Tibial artery (tissue), 4 donors: ENCODE measurements at places on chromosomes 3 and 15.
A peak's percentile ranks its signal among the peaks of the same experiment; 100 is the strongest.

- H3K27ac ChIP-seq: no peak overlapping the region
- DNase-seq: no peak
Measured at GRCh38 chr3:103499132-103499900, 1064.5 kb downstream of the ZPLD1 start.

GRCh38 chr3:57743496-57743895 is 12.6 kb upstream of the SLMAP start:
- DNase-seq: no peak
- no peaks in the 10 kb centered on the region for H3K4me1 ChIP-seq
- no peaks in the 10 kb centered on the region for H3K27me3 ChIP-seq
- no peak overlapping the region for H3K27ac ChIP-seq
- no peak overlapping the region for H3K4me3 ChIP-seq

DNA sequence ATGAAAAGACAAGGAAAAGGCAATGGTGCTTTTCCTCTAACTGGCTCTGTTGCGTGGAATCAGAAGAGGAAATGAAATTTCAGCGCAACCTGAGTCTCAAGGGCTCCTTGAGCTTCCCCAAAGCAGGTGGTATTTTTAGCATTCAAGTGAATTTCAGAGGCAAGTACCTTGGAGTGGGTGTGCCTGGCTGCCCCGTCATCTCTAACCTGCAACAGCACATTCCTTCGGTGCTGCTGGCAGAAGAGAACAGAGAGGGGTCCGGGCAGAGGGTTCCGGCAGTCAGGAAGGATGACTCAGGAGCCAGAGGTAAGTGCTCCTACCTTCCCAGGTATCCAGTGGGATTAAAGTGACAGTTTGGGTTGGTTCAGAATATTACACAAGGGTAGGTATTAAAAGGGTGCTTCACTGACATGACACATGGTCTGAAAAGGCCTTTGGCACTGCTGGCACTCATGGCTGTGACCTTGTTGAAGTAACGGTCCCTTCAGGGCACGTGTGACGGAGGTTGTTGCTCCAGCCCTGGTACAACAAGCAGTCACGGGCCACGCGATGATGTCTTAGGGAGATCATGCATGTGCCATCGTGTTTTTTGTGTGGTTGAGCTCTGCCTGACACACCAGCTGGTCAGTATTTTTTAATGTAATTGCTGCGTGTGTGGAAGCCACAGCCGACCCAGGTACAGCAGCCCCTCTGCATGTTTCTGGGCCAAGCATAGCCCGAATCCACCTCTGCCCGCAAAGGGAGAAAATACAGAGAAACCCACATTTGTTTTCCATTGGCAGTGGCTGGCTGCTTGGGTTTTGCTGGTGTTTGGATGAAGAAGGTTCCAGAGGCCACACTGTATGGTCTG is 75.7 kb downstream of the LRRK1 start:
- H3K4me1 ChIP-seq: no peaks in the 10 kb centered on the region
- H3K36me3 ChIP-seq: peaks cover 9% of the 10 kb centered on the region
- H3K4me3 ChIP-seq: no peak overlapping the region
- H3K27ac ChIP-seq: no peak overlapping the region
- no peak for DNase-seq
- no peaks in the 10 kb centered on the region for H3K27me3 ChIP-seq

DNA sequence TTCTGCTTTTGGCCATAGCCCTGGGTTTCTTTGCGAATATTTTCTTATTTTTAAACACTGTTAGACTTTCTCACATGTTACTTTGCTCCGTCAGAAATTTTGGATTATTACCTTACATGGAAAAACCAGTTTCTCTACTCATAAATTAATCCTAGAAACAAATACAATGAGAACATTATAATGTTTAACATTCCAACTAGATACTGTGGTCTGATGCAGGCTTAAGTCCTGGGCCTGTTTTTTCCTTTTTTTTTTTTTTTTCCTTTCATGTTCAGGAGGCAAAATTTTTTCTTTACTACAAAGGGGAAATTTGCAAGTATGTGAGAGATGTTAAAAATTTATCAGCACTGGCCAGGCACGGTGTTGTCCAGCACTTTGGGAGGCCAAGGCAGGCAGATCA is 28.9 kb downstream of the POPDC2 start:
- no peak for DNase-seq
- H3K4me1 ChIP-seq: no peaks in the 10 kb centered on the region
- H3K4me3 ChIP-seq: no peak overlapping the region

DNA sequence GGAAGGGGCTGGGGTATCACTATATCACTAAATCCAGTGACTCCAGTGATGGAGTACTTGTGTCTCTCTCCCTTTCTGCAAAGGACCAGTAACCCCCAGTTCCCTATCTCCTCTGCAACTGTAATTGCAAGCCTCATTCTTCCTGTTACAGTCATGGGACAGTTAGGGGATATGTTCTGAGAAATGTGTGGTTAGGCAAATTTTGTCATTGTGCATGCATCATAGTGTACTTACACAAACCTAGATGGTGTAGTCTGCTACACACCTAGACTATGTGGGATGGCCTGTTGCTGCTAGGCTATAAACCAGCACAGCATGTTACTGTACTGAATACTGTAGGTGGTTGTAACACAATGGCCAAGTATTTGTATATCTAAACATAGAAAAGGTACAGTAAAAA is 2.2 kb downstream of the VPS8 start:
- H3K27ac ChIP-seq: no peak overlapping the region
- no peak overlapping the region for H3K4me3 ChIP-seq
- H3K27me3 ChIP-seq: no peaks in the 10 kb centered on the region
- DNase-seq: no peak
- peaks cover 7% of the 10 kb centered on the region for H3K4me1 ChIP-seq
- H3K36me3 ChIP-seq: no peaks in the 10 kb centered on the region

GRCh38 chr15:93703092-93703739 is 528.1 kb upstream of the MCTP2 start:
- H3K4me1 ChIP-seq: no peaks in the 10 kb centered on the region
- H3K4me3 ChIP-seq: no peak overlapping the region
- DNase-seq: no peak

- peaks cover 18% of the 10 kb centered on the region for H3K36me3 ChIP-seq
- H3K4me1 ChIP-seq: peaks cover 52% of the 10 kb centered on the region
- no peak overlapping the region for H3K4me3 ChIP-seq
- H3K27me3 ChIP-seq: no peaks in the 10 kb centered on the region
- peak overlapping the region; percentile 29 for H3K27ac ChIP-seq
- DNase-seq: no peak
Measured at GRCh38 chr3:127694467-127695215, 21.9 kb downstream of the ABTB1 start.

DNA sequence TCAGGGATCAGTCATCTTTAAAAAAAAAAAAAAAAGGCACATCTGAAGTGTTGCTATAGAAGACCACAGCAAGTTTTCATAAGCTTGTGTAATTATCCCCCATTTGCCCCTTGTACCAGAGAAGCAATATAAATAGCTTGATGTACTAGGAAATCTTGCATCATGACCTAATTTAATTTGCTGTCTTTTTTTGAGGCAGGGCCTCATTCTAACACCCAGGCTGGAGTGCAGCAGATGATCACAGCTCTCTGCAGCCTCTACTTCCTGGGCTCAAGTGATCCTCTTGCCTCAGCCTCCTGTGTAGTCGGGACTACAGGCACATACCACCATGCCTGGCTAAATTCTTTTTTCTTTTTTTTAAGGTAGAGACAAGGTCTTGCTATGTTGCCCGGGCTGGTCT is 88.7 kb downstream of the ARIH1 start:
- H3K27me3 ChIP-seq: no peaks in the 10 kb centered on the region
- peaks cover 25% of the 10 kb centered on the region for H3K36me3 ChIP-seq
- H3K4me3 ChIP-seq: no peak overlapping the region
- DNase-seq: no peak
- no peaks in the 10 kb centered on the region for H3K4me1 ChIP-seq
- H3K27ac ChIP-seq: no peak overlapping the region

DNA sequence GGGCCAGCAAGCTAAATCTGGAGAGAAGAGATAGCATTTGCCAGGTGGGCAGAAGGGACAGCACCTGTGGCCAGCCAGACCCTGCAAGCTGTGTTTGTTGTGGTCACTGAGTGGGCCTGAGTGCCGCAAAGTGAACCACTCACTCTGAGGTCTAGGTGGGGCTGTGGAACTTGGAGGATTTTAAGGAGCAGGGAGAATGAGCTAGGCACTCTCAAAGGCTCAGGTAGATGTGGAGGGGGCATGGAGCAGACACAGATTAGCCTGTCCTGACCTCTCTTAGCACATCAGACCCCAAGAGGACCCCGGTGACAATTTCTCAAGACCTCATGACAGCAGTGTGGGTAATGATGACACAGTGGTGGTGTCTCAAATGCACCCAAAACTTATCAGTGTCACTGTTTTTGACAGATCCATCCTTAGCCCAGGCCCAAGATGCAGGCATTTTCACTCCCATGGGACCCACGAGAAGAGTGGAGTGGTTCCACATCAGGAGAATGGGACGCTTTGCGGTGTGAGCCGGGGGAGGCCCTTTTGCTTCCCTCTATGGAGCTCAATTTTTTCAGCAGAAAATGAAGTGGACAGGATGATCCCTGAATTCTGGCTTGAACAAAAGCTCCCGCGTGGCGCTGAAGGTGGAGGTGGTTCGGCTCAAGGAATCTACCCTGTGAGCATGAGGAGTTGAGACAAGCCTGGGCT is 43.8 kb upstream of the TLE3 start:
- no peak overlapping the region for H3K27ac ChIP-seq
- no peaks in the 10 kb centered on the region for H3K27me3 ChIP-seq
- H3K36me3 ChIP-seq: no peaks in the 10 kb centered on the region
- H3K4me1 ChIP-seq: no peaks in the 10 kb centered on the region

DNA sequence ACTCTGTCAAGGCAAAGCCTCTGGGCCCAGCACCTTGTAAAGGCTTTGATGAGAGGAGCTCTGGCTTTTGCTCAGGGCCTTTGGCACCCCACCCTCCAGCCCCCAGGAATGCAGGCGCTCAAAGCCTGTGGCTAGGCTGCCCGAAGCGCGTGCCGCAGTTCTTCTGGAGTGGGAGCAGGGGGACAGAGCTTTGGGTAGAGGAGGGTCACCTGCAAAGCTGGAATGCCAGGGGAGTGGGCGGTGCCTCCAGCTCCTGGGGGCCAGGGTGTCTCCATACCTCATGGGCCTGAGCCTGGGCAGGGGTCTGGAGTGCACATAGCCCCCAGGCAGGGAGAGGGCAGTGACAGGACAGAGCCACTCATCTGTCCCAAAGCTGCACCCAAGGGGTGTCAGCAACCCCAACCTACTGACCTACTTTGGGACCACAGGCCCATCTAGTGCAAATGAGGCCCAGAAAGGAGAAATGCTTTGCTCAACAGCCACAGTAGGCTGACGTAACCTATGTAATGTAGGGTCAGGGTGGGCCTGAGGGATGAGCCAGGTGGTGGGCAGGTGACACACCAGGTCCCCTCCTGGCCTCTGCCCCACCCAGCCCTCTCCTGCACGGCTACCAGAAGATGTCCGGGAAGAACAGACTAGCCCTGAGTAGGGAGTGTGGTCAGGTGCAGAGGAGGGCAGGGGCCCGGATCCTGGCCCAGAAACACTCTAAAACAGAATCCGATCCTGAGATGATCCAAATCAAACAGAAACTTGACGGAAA is 2.2 kb upstream of the CALML4 start:
- H3K27me3 ChIP-seq: no peaks in the 10 kb centered on the region
- no peaks in the 10 kb centered on the region for H3K36me3 ChIP-seq
- H3K27ac ChIP-seq: no peak overlapping the region
